CD8-positive, alpha-beta memory T cell (primary cell): ENCODE measurements at places on chromosomes 13 and 19. TPM values are rescaled to one million over a fixed set of nuclear protein-coding genes. Genes with fewer than 3 reads are reported as not detected.

- DNase-seq: no peak
These were observed 168.6 kb downstream of the LACC1 start for GRCh38 chr13:44048326-44048725.

DNA sequence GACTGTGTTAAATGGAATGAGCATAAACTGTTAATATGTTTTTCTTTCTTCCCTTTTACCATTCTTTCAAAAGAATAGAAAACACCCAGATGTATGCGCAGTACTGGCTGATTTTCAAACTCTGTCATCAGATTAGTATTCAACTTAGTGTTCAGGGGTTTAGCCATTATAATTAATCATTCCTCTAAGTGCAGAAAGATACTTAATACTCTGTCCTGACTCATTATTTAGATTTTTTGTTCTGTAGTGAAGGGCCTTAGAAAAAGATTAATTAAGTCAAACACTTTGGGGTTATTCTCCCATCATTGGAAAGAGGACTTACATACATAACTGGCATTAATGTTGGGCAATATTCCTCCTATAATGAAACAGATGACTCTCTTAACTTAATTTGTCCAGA is 1316.7 kb upstream of the SLC10A2 start:
- DNase-seq: no peak

DNA sequence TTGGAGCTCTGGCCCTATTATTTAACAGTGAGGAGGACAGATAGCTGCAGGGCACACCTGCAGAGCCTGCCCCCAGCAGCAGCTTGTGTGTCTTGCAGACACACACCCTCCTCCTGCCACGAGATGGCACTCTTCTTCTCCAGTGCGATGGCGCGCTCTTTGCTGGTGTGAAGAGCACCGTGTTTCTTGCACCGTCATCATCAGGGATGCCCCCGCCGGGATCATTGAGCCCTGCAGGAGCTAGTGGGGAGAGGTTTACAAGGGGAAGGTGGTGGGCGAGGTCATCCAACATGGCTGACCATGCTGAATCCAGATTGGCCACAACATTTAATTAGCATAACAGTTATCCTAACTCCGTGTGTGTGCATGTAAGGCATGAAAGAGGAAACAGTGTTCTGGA is 105.6 kb downstream of the RAB20 start:
- peak; percentile 70 for DNase-seq

- no peak for DNase-seq
These were observed 47.4 kb upstream of the SERPINE3 start for GRCh38 chr13:51292000-51292565.

DNA sequence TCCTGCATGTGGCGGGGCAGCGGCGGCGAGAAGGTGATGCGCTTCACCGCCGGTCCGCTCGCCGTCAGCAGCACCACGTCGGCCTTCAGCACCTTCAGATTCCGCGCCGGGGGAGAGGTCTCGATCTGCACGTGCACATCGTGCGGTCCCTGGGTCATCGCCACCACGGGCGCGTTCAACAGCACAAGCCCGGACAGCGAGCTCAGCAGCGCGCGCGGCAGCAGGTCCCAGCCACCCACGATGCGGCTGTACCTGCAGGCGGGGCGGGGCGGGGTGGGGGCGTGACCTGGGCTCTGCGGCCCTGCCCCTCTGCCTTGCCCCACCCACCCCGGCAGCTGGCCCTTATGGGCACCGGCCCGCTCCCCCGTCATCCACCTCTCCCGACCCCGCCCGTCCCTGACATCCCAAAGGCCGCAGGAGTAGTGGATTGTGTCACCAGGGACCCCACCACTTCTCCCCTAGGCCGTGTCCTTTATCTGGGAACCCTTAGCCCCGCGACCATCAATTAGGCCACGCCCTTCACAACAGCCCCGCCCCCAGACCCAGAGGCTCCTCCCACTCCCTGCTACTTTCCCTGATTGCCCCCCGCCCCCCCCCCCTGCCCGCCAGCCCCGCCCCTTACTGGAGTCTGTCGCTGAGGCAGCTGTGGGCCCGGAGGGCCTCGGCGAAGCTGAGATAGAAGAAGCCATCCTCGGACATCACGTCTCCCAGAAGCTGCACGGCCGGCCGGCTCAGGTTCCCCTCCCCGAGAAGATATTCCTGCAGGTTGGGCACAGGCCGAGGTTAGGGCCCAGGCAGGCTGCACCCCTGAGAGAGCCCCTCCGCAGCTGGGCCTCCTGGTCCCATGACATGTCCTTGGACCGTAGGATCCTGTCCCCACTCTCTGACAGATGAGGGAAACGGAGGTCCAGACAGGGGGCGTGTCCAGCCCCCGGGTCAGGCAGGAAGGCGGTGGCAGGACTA is 6.1 kb downstream of the IL4I1 start:
- peak; percentile 71 for DNase-seq

GRCh38 chr13:48575031-48575430 is 42.2 kb upstream of the RCBTB2 start:
- no peak for DNase-seq

- DNase-seq: no peak
These were observed 564.8 kb upstream of the SLITRK1 start for GRCh38 chr13:84446972-84447639.

GRCh38 chr13:34939771-34940170 is 2.3 kb upstream of the NBEA start:
- DNase-seq: no peak

DNA sequence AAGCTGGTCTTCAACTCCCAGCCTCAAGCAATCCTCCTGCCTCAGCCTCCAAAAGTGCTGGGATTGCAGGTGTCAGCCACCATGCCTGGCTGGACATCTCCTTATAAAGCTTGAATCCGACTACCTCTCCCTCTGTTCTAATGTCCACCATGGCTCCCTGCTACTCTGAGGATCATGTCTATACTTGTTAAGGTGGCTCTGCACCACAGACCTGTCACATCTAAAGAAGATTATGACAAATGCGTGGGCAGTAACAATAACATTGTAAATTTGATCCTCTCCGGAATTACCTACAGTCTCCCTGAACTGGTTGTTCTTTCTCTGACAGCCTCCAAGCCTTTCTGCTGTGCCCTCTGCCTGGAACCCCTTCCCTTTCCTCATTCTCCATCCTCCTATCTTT is 1.8 kb downstream of the NXNL1 start:
- DNase-seq: no peak

- DNase-seq: no peak
These were observed 1364.9 kb upstream of the MIR17HG start for GRCh38 chr13:89982407-89983095.

DNA sequence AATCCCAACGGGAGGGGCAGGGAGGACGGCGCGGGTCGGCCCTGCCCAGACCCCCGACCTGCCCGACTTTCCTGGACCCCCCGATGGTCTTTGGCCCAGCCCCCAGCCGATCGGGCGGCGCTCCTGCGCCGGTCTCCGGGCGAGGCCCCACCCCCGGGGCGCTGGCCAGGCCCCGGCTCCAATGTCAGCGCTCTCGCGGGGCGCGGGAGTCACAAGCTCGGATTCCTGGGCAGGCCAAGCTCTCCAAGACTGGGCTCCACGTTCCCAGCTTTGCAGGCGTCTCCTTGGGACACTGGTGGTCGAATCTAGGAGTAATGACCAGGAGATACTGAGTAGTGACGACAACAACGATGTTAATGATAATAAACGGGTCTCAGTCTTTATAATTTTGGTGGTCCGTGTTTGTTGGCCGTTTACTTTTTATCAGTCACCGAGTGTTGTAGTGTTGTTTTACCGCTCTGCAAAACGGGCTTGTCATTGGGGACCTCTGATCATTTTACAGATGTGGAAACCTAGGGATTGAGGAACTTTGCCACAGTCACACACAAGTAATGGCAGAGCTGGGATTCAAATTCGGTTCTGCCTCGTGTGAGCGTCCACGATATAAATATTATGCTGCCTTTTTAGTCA is 545 bp downstream of the RAD23A start:
- DNase-seq: no peak

GRCh38 chr13:40874138-40874779 is 84.8 kb downstream of the SLC25A15 start:
- DNase-seq: no peak

GRCh38 chr19:14412324-14412995 is 6.7 kb downstream of the DDX39A start:
- no peak for DNase-seq

- DNase-seq: no peak
These were observed 259.6 kb downstream of the TSHZ3 start for GRCh38 chr19:31089681-31090080.

GRCh38 chr13:77892491-77892890 is 26.1 kb downstream of the EDNRB start:
- no peak for DNase-seq

ZNF560 gene
- not detected for total RNA-seq

ZNF439 gene
- total RNA-seq: 6.4 TPM

KLK10 gene
- not detected for total RNA-seq

CCDC194 gene
- total RNA-seq: 1.5 TPM

INAFM1 gene
- total RNA-seq: 9.3 TPM
